NAMALWA (cell line): ENCODE measurements at places on chromosomes 4 and X.
A peak's percentile ranks its signal among the peaks of the same experiment; 100 is the strongest.

- no peak for DNase-seq
Observed at GRCh38 chr4:155789982-155790381, 31.2 kb downstream of the GUCY1B1 start.

DNA sequence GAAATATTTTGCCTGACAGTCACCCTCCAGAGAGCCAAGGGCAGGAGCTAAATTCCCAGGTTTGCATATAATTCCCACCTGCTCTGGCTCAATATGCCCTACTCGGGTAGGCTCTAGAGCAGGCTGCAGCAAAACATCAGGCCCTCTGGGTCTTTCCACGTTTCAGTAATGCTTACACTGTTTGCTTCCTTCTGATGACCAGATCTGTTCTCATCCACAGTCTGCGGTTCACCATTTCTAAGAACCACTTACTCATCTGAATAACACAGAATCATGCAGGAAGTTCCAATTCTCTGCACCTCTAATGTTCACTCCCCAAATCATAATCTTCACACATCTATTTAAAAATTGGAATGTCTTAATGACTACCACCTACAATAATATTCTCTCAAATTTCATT is 141.4 kb downstream of the PPP3CA start:
- no peak for DNase-seq

- no peak for DNase-seq
Observed at GRCh38 chr4:77911842-77912450, 49.3 kb downstream of the MRPL1 start.

DNA sequence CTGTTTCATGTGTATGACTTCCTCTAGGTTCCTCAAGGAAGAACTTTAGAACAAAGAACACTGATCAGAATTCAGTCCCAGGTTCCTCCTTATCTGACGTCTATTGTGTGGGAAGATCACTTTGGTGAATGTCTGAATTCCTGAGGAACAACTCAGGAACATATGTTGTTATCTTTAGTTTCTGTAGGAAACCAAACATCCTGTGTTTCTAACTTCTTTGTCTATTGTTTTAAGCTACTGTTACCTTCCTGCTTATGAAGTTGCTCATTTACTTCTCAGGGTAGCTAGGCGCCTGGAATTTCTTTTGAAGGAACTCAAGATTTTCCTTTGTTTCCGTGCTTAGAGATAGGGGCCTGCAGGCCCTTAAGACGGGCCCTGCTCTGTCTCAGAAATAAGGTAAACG is 46.2 kb downstream of the MAGEB5 start:
- DNase-seq: no peak

- DNase-seq: no peak
Observed at GRCh38 chr4:102441978-102442911, 58.9 kb upstream of the NFKB1 start.

GRCh38 chr4:79402332-79402851 is 5.6 kb downstream of the GK2 start:
- no peak for DNase-seq

DNA sequence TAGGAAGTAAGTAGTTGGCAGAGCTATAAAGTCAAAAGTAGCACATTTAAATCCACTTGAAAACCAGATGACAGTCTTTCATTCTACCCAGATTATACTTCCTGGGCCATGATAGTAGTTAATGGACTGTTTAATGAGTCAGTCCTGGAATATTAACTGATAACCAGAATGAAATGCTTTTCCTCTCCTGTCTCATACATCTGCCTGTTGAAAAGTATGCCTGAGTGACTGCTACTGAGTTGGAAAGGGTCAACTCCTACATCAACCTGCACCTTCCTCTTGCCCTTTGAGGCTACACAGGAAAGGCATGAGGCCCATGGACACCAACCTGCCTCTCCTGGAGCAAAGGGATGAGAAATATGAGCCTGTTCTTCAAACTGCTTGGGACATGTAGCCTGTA is 36.0 kb upstream of the COX7B2 start:
- DNase-seq: no peak

DNA sequence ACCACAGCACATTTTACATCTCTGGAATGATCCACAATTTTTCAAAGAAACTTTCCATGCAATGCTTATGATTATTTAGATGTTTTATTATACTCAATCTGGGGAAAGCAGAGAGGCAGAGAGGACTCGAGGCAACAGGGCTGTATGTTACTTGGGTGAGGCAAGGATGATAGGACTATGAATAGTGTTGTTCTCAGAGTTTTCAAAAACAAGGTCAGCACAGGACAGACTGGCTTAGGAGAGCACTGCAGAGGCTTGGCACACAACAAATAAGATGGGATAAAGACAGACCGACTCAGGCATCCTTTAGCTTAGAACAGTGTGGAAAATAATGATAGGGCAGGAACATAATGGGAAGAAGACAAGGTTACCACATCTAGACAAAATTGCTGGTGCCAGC is 65.4 kb downstream of the TMEM150C start:
- DNase-seq: no peak

DNA sequence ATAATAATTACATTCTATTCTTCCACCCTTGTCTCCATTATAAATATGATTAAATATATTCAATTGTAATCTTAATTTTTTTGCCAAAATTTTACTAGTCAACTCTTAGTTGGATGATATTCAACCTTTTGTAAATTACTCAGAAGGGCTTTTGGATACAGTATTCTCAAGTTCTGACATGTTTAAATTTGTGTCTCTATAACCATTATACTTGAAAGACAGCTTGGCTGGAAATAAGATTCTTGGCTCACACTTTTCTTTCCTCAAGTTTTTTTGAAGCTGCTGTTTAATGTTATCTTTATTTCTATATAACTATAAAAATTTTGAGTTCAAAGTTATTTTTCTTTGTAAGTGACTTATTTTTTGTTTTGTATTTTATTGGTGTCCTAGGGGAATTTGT is 214.4 kb downstream of the ARAP2 start:
- DNase-seq: no peak

DNA sequence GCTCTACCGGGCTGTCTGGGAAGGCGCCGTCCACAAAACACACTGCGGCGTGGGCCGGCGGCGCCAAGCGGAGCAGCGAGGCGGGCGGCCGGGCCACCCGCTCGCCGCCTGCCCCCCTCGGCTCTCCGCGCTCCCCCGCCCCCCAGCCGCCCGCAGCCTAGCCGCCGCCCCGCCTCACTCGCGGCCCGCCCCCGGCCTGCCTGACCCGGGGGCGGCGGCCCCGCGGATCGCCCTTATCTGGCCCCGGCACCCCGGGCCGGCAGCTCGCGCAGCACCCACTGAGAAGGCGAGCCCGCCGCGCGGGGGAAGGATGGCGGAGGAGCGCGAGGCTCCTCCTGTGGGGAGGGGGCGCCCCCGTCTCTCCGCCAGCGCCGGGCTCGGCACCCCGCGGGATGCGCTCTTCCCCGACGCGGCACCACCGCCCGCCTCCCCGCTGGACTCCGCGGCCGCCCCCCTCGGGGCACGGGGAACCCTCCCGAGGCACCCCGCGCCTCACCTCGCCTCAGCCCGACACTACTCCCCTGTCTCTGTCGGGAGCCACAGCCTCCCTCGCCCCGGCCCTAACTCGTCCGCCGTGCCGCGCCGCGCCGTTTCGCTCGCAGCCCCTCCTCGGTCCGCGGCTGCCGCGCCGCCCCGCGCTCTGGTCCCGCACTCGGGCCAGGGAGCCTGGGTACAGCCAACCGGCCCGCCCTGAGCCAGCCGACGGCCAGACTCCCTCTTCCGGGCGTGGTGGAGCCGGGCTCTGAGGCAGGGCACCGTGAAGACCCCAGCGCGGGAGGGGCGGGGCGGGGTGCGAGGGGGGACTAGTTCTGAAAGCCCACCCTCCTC is 566 bp downstream of the ATP11C start:
- DNase-seq: peak; percentile 36
